ENCODE measurements at places on chromosomes 6 and 20.

DNA sequence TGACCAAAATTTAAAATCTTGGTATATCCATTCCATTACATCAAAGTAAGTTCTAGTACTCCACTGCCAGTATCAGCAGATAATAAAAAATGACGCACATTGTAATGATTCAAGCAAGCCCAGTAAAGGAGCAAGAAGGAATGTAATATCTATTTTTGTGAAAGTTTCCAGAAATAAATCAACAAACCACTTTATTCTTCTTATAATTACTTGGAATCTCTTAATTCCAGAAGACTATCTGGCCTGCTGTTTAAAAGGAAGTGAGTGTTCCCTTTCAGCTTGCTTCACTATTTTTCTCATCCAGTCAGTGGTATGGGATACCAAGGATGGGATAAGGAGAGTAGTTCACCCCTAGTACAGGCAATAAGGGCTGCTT, 42.2 kb upstream of the DSE start:
- DNase-seq = no peak

DNA sequence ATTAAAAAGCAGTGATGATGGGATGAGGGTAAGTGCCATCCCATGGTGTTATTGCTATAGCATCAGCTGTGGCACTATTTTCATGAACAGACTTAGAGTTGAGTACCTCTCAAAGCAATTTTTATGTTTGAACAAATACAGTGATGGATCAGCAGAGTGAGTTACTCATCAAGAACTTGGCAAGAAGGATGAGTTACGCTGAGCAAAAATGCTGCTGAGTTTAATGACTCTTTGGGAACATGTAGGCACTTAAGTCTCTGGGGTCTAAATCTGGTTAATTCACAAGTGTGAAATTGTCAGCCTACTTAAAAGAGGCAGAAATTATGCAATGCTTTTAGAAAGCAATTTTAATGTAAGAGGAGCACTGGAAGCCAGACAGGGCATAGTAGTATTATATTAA, 78.5 kb upstream of the AHI1 start:
- no peak for DNase-seq

- no peak for DNase-seq
Observed at GRCh38 chr6:72683797-72684196, 61.9 kb downstream of the KCNQ5 start.

DNA sequence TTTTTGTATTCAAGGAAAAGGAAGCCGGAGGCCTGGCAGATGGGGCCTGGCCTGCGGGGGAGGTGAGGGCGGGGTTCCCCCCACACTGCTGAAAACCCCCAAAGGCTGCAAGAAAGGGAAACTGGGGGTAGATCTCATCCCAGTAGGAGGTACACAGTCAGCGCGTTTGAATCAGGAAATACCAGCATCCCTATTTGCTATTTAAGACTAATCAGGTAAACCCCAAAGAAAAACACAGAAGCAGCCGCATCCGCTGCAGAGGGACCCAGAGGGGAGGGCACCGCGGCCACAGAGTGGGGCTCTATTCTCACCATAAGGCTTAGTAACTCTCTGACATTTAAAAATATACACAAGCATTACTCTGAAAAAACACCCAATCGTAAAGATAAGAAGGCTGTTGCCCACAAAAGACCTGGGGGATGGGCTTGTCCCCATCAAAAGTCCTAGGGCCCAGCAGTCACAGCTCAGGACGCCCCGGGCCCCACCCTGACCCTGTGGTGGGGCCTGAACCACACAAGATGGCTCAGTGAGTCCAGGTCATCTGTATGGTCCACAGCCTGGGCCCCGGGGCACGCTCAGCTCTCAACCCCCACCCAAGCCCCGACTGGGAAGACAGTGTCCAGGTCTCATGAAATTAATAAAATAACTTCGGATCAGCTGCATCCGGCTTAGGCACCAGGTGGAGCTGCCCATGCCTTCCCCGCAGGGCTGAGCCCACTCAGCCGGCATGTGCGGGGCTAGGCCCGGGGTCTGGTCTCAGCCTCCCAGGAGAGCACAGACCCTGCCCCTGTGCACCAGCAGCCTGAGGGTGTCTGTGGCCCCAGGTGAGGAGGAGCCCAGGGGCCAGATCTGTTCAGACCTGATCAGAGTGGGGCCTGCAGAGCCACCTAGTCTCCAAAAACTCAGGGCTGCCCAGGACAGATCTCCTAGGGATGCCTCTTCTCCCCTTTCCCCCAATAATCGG, 31.0 kb downstream of the KCNQ2 start:
- no peak for DNase-seq

DNA sequence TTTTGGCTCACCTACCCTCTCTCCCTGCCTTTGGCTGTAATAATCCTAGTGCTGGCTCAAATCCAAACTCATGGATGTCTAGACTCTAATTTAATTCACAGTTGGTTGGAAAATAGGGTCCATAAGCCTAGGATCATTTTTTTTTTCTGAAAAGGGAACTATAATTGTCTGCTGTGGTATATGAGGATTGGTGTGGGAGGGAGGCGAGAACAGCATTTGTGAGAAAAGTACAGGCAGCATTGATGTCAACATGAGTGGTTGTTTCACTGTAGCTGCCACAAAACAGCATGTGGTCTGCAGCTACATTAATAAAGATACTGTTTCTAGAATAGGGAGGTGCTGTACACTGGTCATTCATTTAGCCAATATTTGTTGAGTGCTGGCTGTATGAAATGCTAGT, 18.6 kb upstream of the POLR1H start:
- no peak for DNase-seq

GRCh38 chr6:17456711-17457110, 63.3 kb downstream of the CAP2 start:
- DNase-seq = no peak

DNA sequence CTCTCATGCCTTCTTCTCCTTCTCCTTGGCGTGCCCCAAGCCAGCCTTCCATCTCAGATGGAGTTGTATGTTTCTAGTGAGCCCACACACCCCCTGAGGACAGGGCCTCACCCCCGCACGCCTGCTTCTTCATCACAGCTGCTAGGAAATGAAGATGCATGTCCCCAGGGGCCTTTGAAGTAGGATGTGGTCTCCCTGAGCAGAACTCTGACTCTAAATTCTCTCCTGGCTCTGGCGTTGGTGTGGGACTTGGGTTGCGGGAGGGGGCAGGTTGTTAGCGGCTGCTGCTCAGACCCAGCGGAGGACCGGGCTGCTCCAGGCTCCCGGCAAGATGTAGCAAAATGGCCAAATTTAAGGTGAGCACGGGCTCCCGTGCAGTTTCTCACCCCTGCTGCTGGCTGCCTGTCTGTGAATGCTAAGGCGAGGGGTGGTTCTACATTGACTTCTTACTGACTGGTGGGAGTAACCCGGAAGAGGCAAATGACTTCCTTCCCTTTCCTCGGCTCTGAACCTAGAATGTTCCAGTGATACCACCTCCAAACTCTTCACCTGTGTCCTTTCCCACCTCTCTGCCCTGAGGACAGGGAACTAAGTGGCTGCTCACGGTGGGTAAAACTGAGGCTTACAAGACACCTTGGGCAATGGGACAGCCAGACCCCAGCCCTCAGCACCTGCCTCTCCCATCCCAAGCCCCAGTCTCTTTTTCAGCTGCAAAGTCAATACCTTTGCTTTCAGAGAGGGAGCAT, 8.8 kb downstream of the SYNJ2 start:
- DNase-seq = no peak

DNA sequence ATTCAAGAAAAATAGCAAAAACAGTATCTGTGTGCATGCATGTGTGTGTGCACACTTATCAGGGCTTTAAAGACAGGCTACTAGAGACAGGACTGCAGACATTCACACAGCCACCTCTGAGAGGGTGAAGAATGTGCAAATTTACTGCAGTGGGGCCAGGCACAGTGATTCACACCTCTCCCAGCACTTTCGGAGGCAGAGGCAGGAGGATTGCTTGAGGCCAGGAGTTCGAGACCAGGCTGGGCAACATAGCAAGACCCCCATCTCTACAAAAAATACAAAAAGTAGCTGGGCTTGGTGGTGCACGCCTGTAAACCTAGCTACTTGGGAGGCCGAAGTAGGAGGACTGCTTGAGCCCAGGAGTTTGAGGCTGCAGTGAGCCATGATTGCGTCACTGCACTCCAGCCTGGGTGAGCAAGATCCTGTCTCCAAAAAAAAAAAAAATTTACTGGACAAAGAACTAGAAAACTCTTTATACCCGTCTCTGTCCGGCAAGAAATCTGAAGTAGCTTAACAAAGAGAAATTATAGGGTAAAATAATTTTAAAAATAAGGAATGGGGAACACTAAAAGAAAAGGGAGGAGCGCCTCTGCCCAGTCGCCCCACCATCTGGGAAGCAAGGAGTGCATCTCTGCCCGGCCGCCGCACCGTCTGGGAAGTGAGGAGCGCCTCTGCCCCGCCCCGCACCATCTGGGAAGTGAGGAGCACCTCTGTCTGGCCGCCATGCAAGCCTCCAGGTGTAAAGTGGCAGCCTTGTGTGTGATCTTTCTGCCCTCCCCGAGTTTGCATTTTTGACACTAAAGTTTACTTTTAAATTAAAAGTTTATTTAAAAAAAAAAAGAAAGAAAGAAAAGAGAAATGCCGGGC, 105.1 kb downstream of the ZMYND8 start:
- DNase-seq = no peak

DNA sequence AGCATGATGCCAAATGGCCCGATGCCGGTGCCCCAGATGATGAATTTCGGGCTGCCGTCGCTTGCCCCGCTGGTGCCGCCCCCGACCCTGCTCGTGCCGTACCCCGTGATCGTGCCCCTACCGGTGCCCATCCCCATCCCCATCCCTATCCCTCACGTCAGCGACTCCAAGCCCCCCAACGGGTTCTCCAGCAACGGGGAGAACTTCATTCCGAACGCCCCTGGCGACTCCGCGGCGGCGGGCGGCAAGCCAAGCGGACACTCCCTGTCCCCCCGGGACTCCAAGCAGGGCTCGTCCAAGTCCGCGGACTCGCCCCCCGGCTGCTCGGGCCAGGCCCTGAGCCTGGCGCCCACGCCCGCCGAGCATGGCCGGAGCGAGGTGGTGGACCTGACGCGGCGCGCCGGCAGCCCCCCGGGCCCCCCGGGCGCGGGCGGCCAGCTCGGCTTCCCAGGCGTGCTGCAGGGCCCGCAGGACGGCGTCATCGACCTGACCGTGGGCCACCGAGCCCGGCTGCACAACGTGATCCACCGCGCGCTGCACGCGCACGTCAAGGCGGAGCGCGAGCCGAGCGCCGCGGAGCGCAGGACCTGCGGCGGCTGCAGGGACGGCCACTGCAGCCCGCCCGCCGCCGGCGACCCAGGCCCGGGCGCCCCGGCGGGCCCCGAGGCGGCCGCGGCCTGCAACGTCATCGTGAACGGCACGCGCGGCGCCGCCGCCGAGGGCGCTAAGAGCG, 144.6 kb downstream of the SOBP start:
- DNase-seq = no peak

GRCh38 chr20:21554376-21554890, 40.6 kb upstream of the NKX2-2 start:
- no peak for DNase-seq

- no peak for DNase-seq
Observed at GRCh38 chr6:14816116-14816859, 429.6 kb upstream of the JARID2 start.

DNA sequence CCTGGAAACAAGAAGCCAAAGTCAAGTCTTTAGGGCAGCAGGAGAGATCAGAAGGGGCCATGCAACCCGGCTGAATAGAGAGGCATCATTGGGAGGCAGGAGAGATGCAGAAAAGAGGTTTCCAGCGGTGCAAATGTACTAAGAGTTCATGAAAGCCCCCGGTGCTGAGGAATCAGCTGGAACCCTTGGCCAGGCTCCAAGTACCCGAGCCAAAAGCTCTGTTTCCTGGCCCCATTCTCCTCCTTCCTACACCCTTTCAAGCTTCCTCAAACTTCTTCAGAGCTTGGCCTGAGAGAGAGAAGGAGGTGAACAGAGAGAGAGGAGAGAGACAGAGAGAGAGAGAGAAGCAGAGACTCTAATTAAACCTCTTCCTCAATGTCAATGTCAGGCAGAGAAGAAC, 433.5 kb downstream of the PRKN start:
- DNase-seq = no peak

- no peak for DNase-seq
Observed at GRCh38 chr6:75913040-75913439, 159.4 kb downstream of the IMPG1 start.

- no peak for DNase-seq
Observed at GRCh38 chr20:24051160-24051559, 62.6 kb upstream of the GGTLC1 start.

GRCh38 chr6:125132058-125132457, 21.5 kb upstream of the TPD52L1 start:
- DNase-seq = no peak

GRCh38 chr20:208942-209566, 18.0 kb upstream of the DEFB129 start:
- DNase-seq = no peak

DNA sequence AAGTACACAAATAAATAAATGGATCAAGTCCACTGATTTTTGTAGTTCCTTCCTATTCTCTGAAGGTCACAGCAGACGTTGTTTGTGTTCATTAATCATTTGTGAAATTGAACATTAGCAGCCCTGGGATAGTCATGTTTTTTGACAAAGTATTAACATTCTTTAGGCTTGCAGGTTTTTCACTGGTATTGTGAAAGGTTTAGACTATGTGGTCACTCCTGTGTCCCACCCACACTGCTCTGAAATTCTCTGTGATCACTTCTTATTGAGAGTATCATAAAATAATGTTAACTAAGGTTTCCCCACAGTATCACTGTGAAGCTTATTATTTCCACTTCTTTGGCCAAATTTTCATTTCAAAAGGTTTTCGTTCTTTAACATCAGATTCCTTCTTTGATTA, 3.5 kb downstream of the FAM83B start:
- no peak for DNase-seq

GRCh38 chr6:105507811-105508210, 104.9 kb upstream of the PREP start:
- DNase-seq = no peak

- DNase-seq = no peak
Observed at GRCh38 chr6:167247814-167248595, 43.1 kb upstream of the UNC93A start.

- DNase-seq = no peak
Observed at GRCh38 chr6:792662-793061, 99.7 kb upstream of the EXOC2 start.

DNA sequence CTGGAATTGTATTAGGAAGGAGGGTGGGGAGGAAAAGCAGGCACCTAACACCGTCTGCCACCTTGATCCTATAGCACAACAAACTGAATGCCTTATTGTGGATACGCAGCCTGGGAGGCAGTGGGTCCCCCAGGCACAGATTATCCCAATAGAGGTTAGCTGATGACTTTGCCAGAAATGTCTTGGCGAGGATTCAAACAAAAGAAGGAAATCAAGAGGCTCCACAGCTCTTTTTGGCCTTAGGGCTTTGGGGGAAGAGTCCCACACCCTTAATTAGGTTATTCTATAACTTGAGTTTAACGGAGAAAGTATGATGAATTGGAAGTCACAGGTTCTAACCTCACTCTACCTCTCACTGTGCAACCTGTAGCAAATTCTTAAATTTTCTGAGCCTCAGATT, 102.0 kb downstream of the MRPL14 start:
- no peak for DNase-seq
